Stimulated activated CD4-positive, alpha-beta T cell treated with anti-CD3 and anti-CD28 coated beads, Interleukin-1b, Interleukin-23, amount 100 ng/mL, for 48 hours (primary cell): ENCODE measurements at places on chromosomes 2 and 18.

GRCh38 chr18:77254711-77255405 is 5.2 kb downstream of the GALR1 start:
- DNase-seq, result no peak

- no peak for DNase-seq
These were observed 98.0 kb downstream of the STPG4 start for GRCh38 chr2:47056868-47057686.

- no peak for DNase-seq
These were observed 153.0 kb upstream of the ITGA4 start for GRCh38 chr2:181304011-181304844.

- DNase-seq, result no peak
These were observed 176.8 kb downstream of the MYCN start for GRCh38 chr2:16117021-16117700.

DNA sequence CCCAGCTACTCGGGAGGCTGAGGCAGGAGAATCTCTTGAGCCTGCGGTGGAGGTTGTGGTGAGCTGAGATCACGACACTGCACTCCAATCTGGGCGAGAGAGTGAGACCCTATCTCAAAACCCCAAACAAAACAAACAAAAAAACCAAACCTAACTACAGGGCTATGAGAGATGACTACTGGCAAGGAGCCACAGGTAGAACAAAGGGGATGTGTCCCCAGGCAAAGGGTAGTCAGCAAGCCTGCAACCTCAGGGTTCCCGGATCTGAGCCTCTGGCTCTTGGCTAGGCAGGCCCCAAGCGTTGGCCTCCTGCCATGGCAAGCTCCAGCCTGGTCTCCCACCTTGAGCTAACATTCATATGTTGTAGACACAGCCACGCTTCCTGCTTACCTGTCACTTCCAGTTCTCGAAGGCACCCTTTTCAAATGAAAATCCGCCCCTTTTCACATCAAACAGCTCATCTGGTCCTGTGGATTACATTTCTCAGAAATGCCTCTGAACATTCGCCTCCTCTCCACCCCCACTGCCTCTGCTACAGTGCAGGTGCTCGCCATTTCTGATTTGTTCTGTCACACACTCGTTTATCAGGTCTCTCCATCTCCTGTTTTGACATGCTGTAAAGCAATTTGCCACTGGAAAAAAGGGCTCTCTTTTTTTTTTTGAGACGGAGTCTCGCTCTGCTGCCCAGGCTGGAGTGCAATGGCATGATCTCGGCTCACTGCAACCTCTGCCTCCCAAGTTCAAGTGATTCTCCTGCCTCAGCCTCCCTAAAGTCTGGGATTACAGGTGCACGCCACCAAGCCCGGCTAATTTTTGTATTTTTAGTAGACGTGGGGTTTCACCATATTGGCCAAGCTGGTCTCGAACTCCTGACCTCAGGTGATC is 13.1 kb upstream of the ACTR3 start:
- DNase-seq, result peak; percentile 91

DNA sequence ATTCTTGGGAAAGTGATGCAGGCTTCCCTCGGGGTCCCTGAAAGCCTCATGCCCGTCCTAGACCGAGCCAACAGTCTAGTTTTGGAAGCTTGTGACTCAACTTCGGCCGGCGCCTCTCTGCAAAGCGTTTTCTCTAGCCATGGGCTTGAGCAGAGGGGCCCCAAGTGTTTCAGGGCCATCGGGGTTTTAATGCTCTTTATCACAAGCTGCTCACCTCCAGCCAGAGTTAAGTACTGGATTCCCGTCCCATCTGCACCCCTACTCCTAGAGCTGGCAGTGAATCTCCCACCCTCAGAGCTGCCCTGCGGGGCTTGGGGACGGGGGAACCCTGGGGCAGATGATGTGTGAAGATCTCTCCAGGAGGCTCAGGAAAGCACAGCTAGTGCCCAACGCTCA is 7.3 kb downstream of the RAX start:
- DNase-seq, result no peak

DNA sequence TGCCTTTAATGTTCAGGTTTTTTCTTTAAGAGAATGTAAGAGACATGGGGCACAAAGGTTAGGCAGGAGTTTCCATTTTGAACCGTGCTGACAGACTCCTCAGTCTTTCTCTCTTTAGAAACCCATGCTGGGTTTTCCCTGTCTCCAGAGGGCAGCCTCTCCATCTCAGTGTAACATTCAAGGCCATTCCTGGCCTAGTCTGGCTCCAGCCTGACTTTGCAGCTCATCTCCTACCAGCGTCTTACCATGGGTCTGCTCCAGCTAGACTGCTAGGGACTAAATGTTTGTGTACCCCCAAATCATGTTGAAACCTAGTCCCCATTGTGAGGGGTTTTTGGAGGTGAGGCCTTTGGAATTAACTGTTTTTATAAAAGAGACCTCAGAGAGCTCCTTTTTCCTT is 9.8 kb upstream of the CLIP4 start:
- no peak for DNase-seq

DNA sequence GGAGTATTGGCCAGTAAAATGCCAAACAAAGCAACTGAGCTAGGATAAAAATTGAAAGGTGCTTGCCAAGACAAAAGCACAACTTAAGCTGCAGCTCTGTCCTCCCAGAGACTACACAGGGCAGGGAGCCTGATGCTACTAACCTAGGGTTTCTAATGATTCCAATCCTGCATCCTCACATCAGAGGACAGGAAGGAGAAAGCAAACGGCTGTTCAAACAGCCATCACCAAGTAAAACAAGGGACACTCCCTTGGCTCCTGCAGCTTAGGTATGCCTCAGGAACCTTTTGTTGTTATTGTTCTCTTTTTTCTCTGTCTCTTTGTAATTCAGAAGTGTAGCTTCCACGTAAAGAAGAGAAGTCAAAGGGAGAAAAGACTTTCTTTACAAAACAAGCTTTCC is 99.5 kb downstream of the TCF4 start:
- DNase-seq, result no peak
